CD4-positive, alpha-beta T cell treated with Interferon alpha-2 for 1 hour (primary cell): ENCODE measurements at places on chromosomes 3 and 15.
A peak's percentile ranks its signal among the peaks of the same experiment; 100 is the strongest.

- DNase-seq: no peak
Observed at GRCh38 chr15:100670505-100671021, 68.2 kb downstream of the ASB7 start.

- DNase-seq: no peak
Observed at GRCh38 chr3:52433996-52434479, 10.9 kb downstream of the SEMA3G start.

- peak; percentile 64 for DNase-seq
Observed at GRCh38 chr3:14124223-14124614, 451 bp downstream of the CHCHD4 start.

DNA sequence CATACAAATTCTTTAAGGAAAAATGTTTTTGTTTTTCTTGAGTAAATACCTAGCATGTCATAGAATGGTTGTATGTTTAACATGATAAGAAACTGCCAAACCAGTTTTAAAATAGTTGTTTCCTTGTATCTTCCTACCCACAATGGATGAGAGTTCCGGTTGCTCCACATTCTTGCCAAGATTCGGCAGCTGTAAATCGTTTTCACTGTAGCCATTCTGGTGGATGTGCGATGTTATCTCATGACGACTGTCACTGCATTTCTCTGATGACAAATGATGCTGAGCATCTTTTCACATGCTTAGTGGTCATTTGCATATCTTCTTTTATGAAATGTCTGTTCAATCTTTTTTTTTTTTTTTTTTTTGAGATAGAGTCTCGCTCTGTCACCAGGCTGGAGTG is 36.6 kb upstream of the SH3GL3 start:
- DNase-seq: no peak

- no peak for DNase-seq
Observed at GRCh38 chr3:45549961-45550360, 44.6 kb upstream of the LIMD1 start.
